ENCODE measurements at places on chromosomes 2 and 18. TPM values are rescaled to one million over a fixed set of nuclear protein-coding genes. Genes with fewer than 3 reads are reported as not detected.

- DNase-seq: no peak
Measured at GRCh38 chr2:159711562-159712142, 654 bp upstream of the MARCHF7 start.

- DNase-seq: peak; percentile 20
Measured at GRCh38 chr2:83959266-83959665, 499.8 kb downstream of the SUCLG1 start.

DNA sequence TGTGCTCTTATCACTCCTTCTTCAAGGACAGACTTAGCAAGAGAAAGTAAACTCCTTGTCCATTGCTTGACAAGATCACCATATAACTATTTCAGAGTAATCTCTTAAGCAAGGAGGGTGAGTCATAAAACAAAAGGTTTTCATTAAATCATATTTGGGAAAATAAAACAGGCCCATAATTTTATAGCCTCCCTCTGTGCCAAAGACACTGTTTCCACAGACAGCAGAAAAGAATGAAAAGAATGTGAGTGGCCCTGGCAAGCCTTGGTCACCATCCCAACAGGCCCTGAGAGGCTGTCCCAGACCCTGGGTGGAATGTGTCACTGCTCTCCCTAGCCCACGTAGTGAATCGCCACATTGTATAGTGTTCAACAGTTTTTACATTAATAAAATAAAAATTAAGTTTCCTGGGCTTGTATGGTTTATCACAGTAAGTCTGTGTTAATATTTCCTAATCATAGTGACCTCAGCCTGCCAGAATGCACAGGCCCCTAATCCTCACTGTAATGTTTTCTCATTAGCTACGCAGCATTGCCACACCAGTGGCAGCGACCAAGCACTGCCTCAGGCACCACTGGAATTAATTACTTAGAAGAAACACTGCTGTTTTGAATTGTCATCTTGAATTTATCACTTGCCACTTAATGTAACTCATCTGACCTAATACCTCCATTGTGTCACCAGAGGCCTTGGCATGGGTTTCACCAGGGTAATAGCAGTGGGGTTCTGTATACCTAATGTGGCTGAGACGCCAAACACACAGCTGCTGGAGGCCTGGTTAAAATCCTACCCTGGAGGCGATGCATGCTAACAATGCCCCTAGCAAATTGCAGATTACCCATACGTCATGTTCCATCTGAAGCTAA is 401.9 kb downstream of the LNPK start:
- DNase-seq: peak; percentile 39

- DNase-seq: peak; percentile 74
Measured at GRCh38 chr2:205660521-205661124, 21.7 kb upstream of the NRP2 start.

GRCh38 chr2:37091873-37092272 is 7.6 kb downstream of the GPATCH11 start:
- DNase-seq: no peak

DNA sequence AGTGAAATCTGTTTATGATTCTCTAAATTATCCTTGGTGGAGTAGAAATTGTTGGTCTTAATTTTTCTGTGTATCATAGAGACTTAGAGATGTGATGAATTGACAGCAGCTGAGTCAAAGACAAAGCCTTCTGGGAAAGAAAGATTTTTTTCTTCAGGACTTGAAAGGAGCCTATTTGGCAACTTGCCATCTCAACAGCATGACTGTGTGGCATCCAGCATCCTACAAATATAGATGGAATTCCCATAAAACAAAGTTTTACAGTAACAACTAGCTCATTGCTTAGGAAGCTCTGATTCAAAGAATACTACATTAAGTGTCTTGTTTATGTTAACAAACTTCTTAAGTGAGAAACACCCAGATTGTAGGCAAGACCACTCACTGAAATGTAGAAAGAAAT is 79.2 kb upstream of the SETBP1 start:
- DNase-seq: peak; percentile 65

GRCh38 chr18:58997811-58998337 is 133.2 kb downstream of the ZNF532 start:
- DNase-seq: peak; percentile 66

- DNase-seq: no peak
Measured at GRCh38 chr18:48459465-48459864, 50.3 kb upstream of the ZBTB7C start.

Gene MDH1
- 221 TPM for total RNA-seq

Gene SGO2
- total RNA-seq: 6.3 TPM

Gene CAD
- total RNA-seq: 18.7 TPM

Gene ST6GAL2
- total RNA-seq: not detected

Gene IL1RL2
- not detected for total RNA-seq
